ENCODE measurements at places on chromosomes 5 and 9.

DNA sequence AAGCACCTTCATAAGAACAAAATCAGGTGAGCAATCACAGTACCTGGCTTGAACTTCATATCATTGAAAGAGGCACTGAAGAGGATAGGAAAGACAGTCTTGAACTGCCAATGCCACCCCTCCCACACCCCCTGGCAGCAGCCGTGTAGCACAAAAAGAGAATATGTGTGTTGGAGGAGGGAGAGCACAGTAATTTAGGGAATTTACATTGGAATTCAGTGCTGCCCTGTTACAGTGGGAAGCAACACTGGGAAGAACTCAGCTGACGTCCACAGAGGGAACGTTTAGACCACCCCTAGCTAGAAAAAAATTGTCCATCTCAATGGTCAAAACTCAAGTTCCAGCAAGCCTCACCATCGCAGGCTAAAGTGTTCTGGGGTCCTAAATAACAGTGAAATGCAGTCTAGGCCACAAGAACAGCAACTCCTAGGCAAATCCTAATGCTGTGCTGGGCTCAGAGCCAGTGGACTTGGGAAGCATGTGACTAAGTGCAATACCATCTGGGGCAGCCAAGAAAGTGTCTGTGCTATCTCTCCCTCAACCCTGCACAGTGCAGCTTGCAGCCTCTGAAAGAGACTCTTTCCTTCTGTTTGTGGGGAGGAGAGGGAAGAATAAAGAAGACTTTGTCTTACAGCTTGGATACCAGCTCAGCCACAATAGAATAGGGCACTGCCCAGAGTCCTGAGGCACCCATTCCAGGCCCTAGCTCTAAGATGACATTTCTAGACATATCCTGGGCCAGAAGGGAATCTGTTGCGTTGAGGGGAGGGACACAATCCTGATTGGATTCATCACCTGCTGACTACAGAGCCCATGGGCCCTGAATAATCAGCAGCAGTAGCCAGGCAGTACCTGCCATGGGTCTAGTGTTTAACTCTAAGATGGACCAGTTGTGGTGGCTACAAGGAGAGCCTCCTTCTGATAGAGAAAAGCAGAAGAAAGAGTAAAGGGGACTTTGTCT, 62.1 kb upstream of the VLDLR start:
- no peaks in the 10 kb centered on the region for H3K36me3 ChIP-seq
- H3K27ac ChIP-seq, result peak overlapping the region; percentile 74
- no peak for DNase-seq
- no peaks in the 10 kb centered on the region for H3K4me1 ChIP-seq
- no peaks in the 10 kb centered on the region for H3K27me3 ChIP-seq
- no peak overlapping the region for H3K4me3 ChIP-seq

DNA sequence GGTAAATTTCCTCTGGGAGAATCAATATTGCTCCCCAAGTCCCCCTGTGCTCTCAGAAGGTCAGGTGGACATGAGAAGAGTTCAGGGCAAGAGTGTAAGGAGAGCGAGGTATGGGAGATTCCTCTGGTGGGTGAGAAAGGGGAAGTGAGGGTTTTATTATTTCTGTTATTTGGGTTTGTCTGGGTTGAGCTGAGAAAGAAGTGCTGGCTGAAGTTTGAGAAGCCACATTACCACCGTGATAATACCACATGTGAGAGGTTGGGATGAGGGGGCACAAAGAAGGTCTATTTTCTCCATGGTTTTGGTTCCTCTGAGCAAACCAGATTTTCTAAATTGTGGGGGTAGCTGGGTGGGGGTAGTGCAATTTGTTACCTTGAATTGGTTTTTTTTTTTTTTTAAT, 350.4 kb downstream of the OSTF1 start:
- no peak overlapping the region for H3K27ac ChIP-seq
- H3K36me3 ChIP-seq, result no peaks in the 10 kb centered on the region
- H3K4me3 ChIP-seq, result no peak overlapping the region
- no peaks in the 10 kb centered on the region for H3K4me1 ChIP-seq
- H3K27me3 ChIP-seq, result no peaks in the 10 kb centered on the region
- DNase-seq, result no peak

DNA sequence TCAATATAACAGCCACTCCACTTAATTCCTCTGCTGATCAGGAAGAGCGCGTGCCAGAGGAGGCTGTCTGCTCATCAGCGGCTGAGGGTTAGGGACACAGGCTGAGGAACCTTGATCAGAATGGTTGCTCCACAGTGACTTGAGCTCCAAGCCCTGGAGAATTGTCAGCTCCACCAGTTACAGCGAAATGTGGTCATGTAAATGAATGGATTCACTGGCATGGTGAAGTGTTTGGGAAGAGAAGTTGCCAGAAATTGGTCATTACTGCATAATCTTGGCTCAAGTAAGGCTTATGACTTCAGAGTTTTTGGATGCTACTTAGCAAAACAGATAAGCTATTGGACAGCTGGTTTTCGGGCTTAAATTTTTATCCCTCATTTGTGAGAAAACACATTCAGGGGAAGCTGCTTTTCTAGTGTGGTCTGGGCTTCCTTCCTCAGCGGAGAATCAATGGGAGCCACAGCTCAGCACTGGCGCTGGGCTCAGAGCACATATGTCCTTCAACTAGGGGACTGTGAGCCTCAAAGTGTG, 65.0 kb downstream of the PRRT1B start:
- H3K36me3 ChIP-seq, result peaks cover 71% of the 10 kb centered on the region
- H3K27me3 ChIP-seq, result no peaks in the 10 kb centered on the region
- H3K4me3 ChIP-seq, result no peak overlapping the region
- DNase-seq, result no peak
- peak overlapping the region; percentile 75 for H3K27ac ChIP-seq
- peaks cover 49% of the 10 kb centered on the region for H3K4me1 ChIP-seq

DNA sequence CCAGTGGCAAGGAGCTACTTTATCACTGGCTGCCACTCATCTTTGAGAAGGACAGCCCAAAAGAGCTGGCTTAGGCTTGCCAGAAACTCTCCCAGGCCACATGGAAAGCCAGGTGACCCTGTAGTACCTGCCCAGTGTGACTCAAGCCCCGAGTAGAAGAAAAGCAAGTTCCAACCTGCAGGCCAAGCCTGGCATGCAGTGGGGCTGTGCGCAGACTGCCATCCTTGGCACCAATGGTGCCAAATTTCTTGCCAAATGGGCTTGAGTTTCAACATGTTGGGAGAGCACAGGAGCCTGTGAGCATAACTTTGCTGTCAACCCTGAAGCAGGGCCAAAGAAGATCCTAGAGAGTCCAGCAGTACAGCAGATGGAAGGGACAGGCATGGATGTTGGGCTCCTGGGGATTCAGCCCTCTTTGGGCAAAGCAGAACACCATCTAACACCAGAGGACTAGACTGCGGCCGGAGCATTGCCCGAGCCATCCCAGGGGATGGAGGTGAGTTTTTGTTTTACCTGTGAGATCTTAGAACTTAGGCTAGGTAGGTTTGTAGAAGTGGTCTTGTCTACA, 27.3 kb upstream of the SHB start:
- no peak overlapping the region for H3K4me3 ChIP-seq
- no peak for DNase-seq
- no peaks in the 10 kb centered on the region for H3K27me3 ChIP-seq
- H3K27ac ChIP-seq, result peak overlapping the region; percentile 51
- peaks cover 19% of the 10 kb centered on the region for H3K4me1 ChIP-seq

GRCh38 chr9:29311221-29311620, 1737.9 kb upstream of the C9orf72 start:
- no peaks in the 10 kb centered on the region for H3K36me3 ChIP-seq
- no peak for DNase-seq
- H3K27me3 ChIP-seq, result no peaks in the 10 kb centered on the region
- H3K4me3 ChIP-seq, result no peak overlapping the region
